Caco-2 (cell line): ENCODE measurements at places on chromosomes 3 and 15. TPM values are rescaled to one million over a fixed set of nuclear protein-coding genes. Genes with fewer than 3 reads are reported as not detected.

DNA sequence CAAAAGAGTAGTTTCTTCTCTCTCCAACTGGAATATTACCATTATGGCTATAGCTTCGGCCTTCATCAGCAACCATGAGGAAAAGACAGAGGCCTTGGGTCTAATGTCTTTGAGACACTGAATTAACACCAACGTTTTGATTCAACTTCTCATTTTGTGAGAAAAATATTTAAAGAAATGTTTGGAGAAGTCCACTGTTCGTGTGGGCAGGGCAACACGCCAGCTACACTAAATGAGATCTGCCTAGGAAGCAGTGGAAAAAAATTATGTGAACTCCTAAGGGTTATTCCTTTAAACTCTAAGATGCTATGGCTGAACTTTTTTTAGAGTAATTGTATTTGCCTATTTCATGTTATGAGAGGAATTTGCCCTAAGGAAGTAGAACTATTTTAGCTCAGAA is 41.8 kb downstream of the NCEH1 start:
- no peak for DNase-seq

The PSMD2 gene
- total RNA-seq = 285 and 294 TPM in 2 replicates

The RNU6-1 gene
- total RNA-seq = not detected in 2 replicates

The GOLGA8R gene
- total RNA-seq = not detected in 2 replicates

The SAXO2 gene
- 0.61 TPM in 1 of 2 replicates, not detected in the other for total RNA-seq

The PLS1 gene
- 19.2 and 23.6 TPM in 2 replicates for total RNA-seq

DNA sequence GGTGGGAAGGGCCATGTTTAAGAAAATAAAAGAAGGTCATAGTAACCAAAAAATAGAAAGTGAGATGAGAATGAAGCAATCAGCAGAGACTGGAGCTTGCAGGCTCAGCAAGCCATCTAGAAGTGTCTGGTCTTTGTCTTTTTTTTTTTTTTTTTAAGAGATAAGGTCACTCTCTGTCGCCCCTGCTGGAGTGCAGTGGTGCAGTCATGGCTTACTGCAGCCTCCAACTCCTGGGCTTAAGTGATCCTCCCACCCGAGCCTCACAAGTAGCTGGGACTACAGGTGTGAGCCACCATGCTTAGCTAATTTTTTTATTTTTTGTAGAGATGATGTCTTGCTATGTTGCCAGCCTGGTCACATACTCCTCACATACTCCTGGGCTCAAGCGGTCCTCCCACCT is 36.2 kb downstream of the GXYLT2 start:
- DNase-seq = no peak

The FGF7 gene
- 0.18 TPM in 1 of 2 replicates, not detected in the other for total RNA-seq

The GHSR gene
- total RNA-seq = not detected in 2 replicates

GRCh38 chr3:46866720-46867549 is 3.7 kb upstream of the MYL3 start:
- DNase-seq = peak; percentile 69

- no peak for DNase-seq
Observed at GRCh38 chr15:80010131-80010673, 39.2 kb upstream of the BCL2A1 start.

- DNase-seq = no peak
Observed at GRCh38 chr3:49383387-49383786, 25.2 kb upstream of the GPX1 start.

- DNase-seq = peak; percentile 52
Observed at GRCh38 chr3:4687167-4687566, 194.0 kb downstream of the ITPR1 start.

The ETV5 gene
- total RNA-seq = 16.2 and 18.6 TPM in 2 replicates

The RPN1 gene
- total RNA-seq = 282 and 291 TPM in 2 replicates

DNA sequence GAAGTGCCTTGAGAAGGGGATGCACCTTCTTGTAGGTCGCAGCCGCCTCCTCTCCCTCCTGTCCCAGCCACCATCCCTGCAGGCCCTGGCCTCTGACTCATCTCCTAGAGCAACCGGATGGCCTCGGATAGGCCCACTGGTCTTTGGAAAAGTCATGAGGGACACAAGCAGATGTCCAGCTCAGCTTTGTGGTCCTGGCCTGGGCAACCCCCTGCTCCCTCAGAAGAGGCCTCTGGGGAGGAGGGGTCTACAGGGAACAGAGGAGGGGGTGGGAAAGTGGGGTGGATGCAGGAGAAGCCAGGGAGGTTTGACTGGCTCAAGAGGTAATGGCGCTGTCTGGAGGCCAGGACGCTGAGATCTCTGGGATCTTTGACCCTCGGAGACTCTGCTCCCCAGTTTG is 259.2 kb upstream of the TLE3 start:
- DNase-seq = no peak

DNA sequence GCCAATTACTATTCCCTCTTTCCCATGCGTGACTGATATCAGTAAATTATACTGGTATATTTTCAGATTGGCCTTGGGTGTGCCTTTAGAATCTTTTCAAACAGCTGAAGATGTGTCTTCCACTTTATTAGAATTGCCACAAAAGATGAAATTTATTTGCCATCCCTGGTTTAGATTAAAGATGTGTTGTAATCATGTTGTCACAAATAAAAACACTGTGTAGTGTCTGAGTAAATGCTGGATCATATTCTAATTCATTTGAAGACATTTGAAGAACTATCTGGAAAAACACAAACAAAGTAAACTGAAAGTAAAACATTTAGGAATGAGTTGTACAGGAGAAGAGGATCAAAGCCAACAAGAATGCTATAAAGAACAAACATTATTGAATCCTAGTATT is 339.7 kb upstream of the COL8A1 start:
- no peak for DNase-seq

The TCAIM gene
- 14.7 and 15.0 TPM in 2 replicates for total RNA-seq

DNA sequence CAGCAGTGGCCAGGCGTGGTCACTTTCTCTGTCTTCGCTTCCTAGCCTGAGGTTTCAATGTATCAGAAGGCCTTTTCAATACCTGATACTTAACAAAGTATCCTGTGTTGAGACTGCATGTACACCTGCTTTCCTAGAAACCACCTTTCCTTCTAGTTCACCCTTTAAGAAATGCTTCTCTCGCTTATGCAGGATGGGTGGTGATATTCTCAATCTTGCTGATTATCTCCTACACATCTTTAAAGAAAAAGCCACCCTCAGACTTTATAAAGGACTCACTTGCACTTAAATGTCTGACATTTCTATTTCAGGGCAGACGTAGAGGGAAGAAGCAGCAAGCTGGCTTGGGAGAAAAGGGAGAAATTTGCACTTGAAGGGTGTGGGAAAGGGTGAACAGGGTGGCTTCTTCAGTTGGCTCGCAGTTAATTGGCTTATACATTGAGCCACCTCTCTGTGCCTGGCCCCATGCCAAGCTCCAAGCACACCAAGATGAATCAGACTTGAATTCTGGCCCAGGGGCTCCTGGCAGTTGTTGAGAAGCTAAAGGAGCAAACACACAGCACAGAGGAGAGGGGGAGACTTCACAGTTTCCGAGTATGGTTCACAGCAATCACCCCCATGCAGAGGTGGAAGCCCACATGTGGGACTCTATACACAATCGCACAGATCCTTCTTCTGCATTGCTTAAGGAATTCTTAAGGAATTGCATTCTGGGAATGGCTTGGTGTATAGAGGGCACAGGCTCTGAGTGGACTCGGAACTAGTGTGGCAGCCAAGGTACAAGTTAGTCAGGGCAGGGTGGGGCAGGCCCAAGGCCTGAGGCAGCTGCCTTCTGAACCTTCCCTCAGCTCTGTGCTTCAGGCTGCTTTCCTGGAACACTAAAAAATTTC is 1.3 kb downstream of the ARL6IP5 start:
- DNase-seq = peak; percentile 39

GRCh38 chr3:64917914-64918453 is 230.2 kb upstream of the ADAMTS9 start:
- no peak for DNase-seq

- no peak for DNase-seq
Observed at GRCh38 chr3:50620420-50620819, 3.5 kb downstream of the MAPKAPK3 start.

GRCh38 chr3:81013360-81013759 is 748.1 kb downstream of the GBE1 start:
- DNase-seq = no peak

DNA sequence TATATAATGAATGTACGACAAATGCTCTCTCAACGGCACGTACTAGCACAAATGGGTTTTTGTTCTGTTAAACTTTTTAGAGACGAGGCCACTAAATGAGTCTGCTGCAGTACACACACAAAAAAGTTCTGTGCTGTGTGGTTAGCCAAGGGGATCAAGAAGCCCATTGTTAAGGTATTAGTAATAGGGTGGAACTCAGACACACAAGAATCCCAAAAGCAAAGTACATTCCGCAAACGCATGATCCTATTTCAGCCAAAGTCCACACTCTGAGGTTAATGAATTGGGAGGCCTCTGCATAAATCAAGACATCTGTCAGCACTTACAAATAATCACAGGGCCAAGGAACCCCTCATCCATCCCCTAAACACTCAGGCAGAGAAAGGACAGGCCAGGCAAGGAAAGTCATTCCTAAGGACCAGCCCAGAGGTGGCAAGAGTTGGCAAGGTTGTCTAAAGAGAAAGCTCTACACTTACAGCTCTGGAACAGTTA is 12.1 kb downstream of the OSBPL10 start:
- DNase-seq = peak; percentile 80

GRCh38 chr3:128438488-128439072 is 28.1 kb downstream of the DNAJB8 start:
- no peak for DNase-seq

The DCBLD2 gene
- 53.0 and 58.5 TPM in 2 replicates for total RNA-seq

GRCh38 chr3:173258697-173259096 is 117.7 kb upstream of the SPATA16 start:
- DNase-seq = no peak

The AADAC gene
- total RNA-seq = 0.57 and 1.1 TPM in 2 replicates

The ST3GAL6 gene
- 59.7 and 67.2 TPM in 2 replicates for total RNA-seq

GRCh38 chr3:137694836-137695235 is 69.3 kb upstream of the SOX14 start:
- no peak for DNase-seq

The PRSS50 gene
- total RNA-seq = not detected in 2 replicates

DNA sequence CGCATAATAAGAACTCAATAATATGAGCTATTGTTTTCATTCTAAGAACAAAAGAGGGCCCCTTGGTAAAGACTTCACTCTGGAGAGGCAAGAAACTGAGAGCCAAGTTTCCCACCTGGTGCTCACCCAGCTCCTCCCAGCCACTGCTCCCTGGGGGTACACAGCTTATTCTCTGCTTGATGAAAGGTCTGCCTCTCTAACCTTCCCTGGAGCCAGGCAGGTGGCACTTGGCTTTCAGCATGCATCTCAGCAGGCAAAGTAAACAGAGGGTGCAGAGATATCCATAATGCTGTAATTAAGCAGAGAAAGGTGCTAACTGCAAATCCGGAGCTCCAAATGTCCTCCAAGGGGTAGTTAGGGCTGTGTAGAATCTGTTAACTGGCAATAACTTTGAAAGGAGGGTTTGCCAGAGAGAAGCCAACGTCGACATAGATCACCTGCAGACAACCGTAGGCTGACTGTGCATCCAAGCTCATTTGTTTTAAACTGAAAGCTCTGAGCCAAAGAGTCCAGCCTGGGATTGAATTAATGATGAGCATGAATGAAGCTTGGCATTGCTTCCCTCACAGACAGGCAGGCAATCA is 159.6 kb upstream of the PROK2 start:
- DNase-seq = no peak

DNA sequence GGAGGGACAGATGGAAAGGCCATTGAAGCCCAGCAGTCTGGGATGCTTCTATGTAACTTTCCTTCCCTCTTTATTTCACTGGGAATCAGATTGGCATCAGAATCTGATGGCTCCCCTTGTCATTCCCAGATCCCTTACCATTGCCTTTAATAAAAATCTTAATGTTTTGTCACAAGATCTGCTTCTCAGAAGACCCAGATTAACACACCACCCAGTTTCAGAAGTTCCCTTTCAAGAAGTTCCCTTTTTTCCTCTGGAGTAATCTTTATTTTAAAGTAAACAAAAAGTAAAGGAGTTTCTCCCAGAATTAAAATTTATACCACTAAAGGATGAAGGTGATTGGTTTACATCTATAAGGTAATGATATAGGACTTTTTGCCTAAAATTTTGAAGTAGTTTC is 76.4 kb downstream of the UBR1 start:
- DNase-seq = no peak

GRCh38 chr3:197511853-197512635 is 43.7 kb downstream of the BDH1 start:
- DNase-seq = no peak

The PCOLCE2 gene
- total RNA-seq = 0.34 and 1.1 TPM in 2 replicates

- DNase-seq = no peak
Observed at GRCh38 chr3:11457135-11457534, 184.9 kb downstream of the ATG7 start.

DNA sequence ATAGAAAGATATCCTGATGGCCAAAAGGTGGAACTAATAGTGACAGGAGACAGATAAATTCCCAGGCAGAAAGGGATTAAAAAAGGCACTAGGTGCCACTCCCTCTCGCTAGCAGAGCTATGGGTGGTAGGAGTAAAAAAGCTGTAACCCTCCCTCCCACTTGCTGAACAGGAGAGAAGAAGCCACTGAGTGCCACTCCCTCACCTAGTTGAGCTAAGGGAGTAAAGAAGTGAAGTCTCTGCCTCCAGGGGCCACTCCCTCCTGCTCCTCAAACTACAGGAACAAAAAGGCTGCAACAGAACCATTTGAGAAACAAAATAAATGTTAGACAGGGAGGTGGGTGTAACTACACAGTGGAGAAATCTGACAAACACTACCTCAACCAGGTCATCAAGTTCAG is 276.2 kb upstream of the EPHA6 start:
- no peak for DNase-seq

- no peak for DNase-seq
Observed at GRCh38 chr3:15889936-15890335, 92.2 kb upstream of the ANKRD28 start.

- no peak for DNase-seq
Observed at GRCh38 chr15:70473581-70474370, 289.6 kb downstream of the UACA start.

The ALDH1L1 gene
- total RNA-seq = 0.07 and 0.41 TPM in 2 replicates

The TRIM42 gene
- total RNA-seq = not detected in 2 replicates

DNA sequence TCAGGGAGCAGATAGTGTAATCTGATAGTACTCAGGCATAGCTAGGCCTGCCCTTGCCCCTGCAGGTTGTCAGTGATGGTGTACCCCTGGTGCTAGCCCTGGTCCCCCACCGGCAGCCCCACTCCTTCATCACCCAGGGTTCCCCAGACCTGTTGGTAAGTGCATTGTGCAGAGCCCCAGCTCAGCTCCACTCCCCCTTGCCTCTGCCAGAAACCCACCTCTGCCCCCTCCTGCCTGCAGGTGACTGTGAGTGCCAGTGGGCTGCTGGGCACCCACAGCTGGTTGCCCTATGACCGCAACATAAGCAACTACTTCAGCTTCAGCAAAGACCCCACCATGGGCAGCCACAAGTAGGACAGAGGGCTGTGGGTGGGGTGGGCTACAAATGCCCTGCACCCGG is 27.5 kb downstream of the NBEAL2 start:
- no peak for DNase-seq

The PYGO1 gene
- 7.8 and 8.9 TPM in 2 replicates for total RNA-seq

GRCh38 chr3:23611737-23612295 is 193.9 kb upstream of the UBE2E1 start:
- DNase-seq = no peak

The MRPL3 gene
- 123 and 126 TPM in 2 replicates for total RNA-seq

- DNase-seq = no peak
Observed at GRCh38 chr15:56528136-56528535, 63.2 kb upstream of the MNS1 start.
